ENCODE measurements at places on chromosomes 2 and 18.

DNA sequence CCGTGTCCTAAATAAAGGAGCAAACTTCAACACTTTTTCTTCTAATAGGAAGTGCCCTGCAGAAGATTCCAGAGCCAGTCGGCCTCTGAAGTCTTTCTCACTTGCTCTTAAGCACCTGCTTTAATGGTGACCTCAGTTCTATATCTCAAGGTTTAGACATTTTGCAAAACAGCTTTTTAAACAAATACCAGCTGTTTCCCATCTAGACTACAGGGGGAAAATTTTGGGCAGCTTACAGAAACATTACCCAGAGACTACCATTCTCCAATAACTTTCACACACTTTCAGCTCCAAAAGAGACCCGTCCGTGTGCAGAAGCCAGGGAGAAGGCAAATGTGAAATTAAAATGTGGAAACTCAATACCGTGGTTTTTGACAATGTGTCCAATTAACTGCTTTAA is 285.3 kb upstream of the CCDC68 start:
- no peak for DNase-seq

GRCh38 chr2:24011250-24012104 is 1.6 kb downstream of the MFSD2B start:
- no peak for DNase-seq

DNA sequence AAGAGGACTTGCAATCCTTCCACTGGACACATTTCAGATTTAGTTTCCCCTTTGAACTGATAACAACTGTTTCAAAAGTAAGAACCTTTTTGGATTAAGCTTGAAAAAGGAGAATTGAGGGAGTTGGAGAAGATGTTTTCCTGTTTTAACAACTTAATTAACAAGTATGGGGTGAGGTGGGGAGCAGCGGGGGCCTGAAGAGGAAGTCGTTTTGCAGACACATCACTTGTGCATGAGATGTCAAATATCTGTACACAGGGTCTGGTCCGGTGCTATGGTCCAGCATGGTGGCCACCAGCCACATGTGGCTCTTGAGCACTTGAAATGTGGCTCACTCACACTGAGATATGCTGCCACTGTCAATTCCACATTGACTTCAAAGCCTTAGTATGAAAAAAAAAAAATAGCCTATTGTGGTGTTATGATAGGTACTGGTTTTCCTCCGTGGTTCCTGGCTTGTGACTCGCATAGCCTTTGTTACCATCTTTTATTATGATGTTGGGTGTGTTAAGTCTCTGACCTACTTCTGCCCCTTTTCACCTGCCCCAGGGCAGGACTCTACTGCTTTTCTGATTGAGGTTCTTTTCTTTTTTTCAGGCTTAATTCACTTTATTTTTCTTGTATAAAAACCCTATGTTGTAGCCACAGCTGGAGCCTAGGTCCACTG is 205.5 kb downstream of the BCL2 start:
- DNase-seq: no peak

DNA sequence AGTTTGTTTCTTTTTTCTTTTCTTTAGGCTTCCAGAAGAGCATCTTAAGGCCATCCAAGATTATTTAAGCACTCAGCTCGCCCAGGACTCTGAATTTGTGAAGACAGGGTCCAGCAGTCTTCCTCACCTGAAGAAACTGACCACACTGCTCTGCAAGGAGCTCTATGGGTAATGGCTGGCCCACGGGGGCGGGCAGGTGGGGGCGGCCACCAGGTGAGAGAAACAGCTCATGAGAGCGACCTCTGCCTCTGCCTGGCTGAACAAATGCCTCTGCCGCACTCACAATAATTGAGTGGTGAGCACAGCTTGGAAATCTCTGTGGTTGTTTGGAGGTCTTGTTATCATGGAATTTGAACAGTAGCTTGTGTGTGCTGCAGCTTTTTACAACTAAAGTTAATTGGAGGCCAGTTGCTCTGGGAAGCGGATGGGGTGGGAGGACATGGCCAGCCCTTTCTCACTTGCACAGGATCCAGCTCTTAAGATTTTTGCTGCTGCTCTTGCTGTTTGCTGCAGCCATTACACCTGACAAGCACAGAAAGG is 70.4 kb downstream of the INPP5D start:
- no peak for DNase-seq

DNA sequence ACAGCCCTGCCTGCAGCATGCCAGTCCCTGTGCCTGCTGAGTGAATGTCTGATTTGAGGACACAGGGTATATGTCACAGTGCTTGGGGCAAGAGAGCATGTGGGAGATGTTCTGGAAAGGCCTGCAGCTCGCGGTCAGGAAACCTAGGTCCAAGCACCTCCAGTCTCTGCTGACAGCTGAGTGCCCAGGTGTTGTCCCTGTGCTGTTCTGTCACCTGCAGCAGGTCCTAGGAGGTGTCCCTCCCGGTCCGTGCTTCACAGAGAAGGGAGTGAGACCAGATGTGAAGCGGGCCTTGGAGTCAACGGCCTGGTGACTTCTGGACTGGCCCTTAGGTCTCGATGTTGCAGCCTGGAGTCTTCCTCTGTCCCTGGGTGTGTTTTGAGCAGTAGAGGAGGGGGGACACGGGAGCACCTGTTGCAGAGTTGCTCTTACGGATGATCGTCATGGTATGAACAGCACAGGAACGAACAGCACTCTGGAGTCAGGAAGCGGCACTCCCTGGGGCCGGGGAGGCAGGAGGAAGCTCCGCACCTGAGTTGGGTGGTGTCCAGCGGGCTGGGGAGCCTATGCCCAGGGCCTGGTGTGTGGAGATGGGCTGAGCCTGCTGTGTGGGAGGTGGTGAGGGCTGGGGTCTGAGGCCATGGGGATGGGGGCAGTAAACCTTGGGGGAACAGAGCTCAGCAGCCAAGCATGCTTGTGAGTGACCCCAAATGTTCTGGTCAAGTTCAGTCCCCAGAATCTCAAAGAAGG is 21.6 kb upstream of the ARHGEF4 start:
- no peak for DNase-seq
